ENCODE measurements at places on chromosomes 4 and X. TPM values are rescaled to one million over a fixed set of nuclear protein-coding genes. Genes with fewer than 3 reads are reported as not detected.

RBM3 gene
- total RNA-seq = 202 TPM

GRCh38 chr4:7680731-7681130, 246.0 kb upstream of the PSAPL1 start:
- DNase-seq = no peak

- DNase-seq = no peak
Measured at GRCh38 chrX:103101299-103102042, 8.5 kb upstream of the NXF3 start.

NAP1L3 gene
- not detected for total RNA-seq

- DNase-seq = no peak
Measured at GRCh38 chr4:122772986-122773385, 40.5 kb downstream of the BBS12 start.

GRCh38 chr4:1086011-1086410, 27.4 kb downstream of the RNF212 start:
- no peak for DNase-seq

DNA sequence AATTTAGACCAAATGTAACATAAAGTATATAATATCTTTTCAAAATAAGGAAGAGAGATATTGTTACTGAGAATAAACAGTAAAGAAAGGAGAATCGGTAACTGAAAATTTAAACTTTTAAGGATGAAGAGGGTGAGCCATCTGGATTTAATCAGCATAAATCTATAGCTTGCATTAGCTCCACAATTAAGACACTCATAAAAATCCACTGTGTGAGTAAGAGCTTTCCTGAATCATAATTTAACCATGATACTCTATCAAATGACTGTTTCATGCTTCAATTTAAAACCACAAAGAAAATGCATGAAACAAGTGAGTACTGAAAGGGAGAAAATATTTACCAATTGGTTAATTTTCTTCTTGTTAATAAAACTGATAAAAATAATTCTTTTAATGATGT, 951.5 kb upstream of the SLIT2 start:
- no peak for DNase-seq

DNA sequence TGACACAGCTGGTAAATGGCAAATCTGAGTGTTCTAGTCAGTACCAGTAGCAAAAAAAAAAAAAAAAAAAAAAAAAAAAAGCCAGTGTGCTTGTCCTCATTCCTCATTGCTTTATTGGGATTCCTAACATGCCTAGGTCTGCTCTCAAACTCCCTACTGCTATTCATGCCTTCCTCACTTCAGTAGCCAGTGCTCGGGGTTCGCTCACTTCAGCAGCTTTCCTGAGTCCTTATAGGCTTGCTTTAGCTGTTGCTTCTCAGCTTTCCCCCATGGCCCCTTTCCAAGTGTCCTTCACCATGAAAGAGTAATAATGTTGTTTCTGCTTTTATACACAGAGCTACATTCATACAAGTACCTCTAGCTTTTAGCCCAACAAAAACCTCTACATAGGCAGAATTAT, 30.8 kb downstream of the SLITRK2 start:
- no peak for DNase-seq

DNA sequence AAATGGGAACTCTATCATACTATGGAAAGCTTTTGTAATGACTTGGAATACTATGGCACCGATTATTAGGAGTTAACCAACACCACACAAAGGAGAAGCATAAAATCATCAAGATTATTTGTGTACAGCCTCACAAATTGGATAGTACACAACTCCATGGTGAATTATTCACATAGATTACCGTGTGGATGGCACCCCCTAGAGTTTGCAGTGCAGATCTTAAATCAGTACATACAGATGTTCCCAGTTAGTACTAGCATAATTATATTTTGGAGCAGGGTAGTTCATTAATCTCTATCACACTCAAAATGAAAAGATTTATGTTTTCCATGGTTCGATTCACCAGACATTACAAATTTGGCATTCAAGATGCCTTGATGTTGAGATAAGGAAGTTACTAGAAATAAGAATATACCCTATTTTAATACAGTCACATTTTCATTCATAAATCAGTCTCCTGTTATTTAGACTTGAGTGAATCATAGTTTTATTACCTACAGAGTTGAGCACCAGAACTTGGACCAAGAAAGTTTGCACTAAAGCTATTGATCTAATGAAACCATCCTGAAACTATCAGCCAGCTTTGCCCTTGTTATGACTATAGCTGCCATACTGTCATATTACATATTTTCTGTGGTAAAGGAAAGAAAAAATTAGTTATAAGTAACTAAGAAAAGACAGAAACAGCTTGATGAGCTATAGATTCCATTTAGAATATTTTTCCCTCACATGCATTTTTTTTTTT, 531.8 kb downstream of the GLUD2 start:
- peak; percentile 55 for DNase-seq

GRCh38 chr4:175871774-175872405, 59.8 kb upstream of the GPM6A start:
- DNase-seq = no peak

VCX2 gene
- not detected for total RNA-seq

- no peak for DNase-seq
Measured at GRCh38 chrX:152276277-152276676, 137.9 kb upstream of the MAGEA10 start.

- DNase-seq = no peak
Measured at GRCh38 chr4:148405161-148405893, 36.9 kb downstream of the NR3C2 start.

- DNase-seq = no peak
Measured at GRCh38 chr4:2074588-2074987, 15.5 kb downstream of the NAT8L start.

- no peak for DNase-seq
Measured at GRCh38 chr4:106301393-106302061, 14.5 kb downstream of the TBCK start.

IL1RAPL2 gene
- not detected for total RNA-seq
